Germinal center (tissue), 1 donor: ENCODE measurements at places on chromosomes 5 and 9.

- DNase-seq: no peak
These were observed 2.6 kb upstream of the LCN2 start for GRCh38 chr9:128146591-128147120.

DNA sequence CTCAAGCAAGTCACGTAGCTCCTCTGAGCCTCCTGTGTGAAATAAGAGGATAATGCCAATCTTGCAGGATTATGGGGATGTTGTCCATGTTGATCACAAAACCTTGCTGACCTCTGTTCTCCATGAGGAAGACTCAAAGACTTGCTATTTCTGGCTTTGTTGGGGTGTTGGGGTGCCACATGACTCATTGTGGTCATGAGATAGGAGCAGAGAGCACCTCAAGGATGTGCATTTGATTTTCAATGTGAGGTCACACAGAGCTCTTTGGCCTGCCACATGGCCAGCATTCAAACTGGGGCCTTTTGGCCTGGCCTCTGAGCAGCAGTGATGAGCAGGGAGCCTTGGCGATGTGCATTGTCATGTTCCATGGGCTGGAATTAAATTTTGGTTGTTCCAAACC, 380.3 kb downstream of the GADD45G start:
- DNase-seq: no peak

GRCh38 chr9:79578891-79579290, 7.1 kb downstream of the TLE4 start:
- no peak for DNase-seq

DNA sequence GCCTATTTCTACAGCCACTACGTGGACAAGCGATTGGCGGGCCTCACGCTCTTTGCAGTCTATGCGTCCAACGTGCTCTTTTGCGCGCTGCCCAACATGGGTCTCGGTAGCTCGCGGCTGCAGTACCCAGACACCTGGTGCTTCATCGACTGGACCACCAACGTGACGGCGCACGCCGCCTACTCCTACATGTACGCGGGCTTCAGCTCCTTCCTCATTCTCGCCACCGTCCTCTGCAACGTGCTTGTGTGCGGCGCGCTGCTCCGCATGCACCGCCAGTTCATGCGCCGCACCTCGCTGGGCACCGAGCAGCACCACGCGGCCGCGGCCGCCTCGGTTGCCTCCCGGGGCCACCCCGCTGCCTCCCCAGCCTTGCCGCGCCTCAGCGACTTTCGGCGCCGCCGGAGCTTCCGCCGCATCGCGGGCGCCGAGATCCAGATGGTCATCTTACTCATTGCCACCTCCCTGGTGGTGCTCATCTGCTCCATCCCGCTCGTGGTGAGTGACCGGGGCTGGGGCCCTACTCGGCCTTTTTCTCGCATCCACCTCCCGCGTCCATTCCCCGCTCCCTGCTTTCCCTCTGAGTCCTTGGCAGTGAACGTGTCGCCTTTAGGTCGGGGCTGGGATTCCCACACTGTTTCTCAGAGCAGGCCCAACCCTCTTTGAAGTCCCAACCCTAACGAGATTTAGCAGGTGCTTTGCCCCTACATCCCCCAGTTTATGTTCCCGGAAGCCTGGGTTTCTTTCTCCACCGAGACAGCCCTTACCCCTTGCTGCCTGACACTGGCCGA, 1.8 kb downstream of the PTGER4 start:
- peak; percentile 47 for DNase-seq

- DNase-seq: no peak
These were observed 129.6 kb upstream of the ZNF618 start for GRCh38 chr9:113746486-113746885.

GRCh38 chr9:87515588-87516221, 18.0 kb downstream of the DAPK1 start:
- DNase-seq: no peak

DNA sequence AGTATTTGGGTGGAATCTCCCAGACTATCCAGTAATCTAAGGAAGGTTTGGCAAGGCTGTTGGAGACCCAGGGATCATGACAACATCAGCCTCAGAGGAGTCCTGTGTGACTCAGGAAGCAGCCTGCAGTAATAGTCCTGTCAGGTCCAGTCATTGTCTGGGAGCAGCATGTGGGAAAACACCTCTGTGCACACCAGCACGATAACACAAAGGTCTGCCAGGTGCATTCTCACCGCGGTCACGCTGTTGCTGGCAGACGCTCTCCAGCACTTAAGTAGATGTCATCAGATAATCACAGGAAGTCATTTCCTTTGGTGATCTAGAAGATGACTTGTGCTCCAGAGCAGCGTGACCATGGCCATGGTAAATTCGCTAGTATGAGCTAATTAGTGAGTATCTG, 99.2 kb upstream of the IQGAP2 start:
- DNase-seq: no peak

DNA sequence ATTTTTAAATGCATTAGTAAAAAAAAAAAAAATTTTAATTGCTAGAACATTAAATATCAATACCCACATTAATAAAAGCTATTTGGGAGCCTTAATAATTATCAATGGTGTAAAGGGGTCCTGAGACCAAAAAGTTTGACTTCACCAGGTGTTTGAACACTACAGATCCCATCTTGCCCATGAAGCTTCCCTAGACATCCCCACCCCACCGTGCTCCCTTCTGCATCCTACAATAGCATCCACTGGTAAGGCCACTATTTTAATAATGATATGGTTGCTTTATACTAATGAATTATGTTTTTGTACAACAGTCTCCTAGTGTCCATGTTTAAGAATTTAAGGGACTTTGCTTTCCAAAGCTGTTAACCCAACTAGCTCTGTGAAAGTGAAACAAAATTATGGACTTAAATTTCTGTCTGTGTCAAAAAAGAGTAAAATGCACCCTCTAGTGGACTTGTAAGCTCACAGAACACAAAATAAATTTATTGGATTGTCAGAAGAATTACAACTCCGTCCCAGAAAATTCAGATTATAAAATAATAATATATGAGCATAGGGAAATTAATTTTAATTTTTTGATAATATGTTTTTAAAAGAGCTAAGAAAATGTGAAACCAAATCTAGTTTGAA, 76.0 kb downstream of the ARL15 start:
- peak; percentile 11 for DNase-seq

DNA sequence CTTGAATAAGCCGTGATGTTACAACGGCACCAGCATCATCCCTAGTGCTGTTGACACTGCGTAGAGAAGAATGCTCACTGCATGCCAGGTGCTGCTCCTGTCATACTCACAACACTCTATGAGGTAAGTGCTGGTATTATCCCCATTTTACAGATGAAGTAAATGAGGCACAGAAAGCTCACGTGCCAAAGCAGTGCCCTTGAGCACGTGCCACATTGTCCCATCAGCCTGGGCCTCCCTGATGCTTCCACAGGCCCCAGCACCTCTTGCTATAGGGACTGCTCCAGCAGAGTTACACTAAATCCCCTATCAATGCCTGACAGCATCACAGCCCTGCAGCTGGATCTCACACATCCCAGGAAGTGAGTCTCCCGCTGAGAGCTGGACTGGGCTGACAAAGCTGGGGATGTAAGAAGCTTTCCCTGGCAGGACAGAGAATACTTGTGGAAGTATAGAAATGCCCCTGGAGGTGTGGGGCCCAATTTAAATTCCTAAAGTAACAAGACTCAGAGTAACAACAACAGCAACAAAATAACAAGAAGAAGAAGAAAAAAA, 216.1 kb downstream of the FSTL4 start:
- DNase-seq: no peak

GRCh38 chr5:87300176-87300575, 32.5 kb downstream of the RASA1 start:
- no peak for DNase-seq

DNA sequence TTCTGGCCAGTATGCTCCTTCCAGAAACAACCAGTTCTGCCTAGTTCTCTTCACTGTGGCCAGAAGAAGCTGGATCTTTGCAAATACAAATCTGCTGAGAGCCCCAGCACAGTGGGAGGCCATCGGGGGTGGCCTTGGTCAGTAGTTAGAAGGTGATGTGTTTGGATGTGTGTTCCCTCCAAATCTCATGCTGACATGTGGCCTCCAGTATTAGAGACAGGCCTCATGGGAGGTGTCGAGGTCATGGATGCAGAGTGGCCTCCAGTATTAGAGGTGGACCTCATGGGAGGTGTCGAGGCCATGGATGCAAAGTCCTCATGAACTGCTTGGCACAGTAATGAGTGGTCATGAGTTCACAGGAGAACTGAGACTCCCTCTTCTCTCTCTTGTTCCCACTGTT, 7.6 kb upstream of the IRX2 start:
- no peak for DNase-seq

DNA sequence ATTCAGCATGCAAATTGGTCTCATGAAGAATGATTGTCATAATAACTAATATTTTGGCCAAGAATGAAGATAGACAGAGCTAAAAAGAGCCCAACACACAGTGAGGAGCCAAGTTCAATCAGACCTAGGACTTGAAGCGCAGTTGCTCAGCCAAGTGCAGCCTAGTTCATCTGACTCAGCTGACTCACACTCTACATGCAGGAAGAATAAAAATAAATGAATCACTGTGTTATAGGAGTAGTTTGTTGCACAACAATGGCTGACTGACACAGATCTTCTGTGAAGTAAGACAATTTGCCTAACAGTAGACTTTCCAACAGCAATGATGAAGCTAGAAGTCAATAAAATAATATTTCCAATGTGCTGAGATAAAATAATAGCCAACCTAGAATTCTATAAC, 261.5 kb downstream of the CEMIP2 start:
- DNase-seq: no peak

GRCh38 chr9:110224583-110224982, 16.6 kb upstream of the C9orf152 start:
- no peak for DNase-seq

GRCh38 chr5:37774912-37775483, 64.8 kb downstream of the GDNF start:
- DNase-seq: no peak

- no peak for DNase-seq
These were observed 23.0 kb upstream of the CEP78 start for GRCh38 chr9:78212868-78213267.

DNA sequence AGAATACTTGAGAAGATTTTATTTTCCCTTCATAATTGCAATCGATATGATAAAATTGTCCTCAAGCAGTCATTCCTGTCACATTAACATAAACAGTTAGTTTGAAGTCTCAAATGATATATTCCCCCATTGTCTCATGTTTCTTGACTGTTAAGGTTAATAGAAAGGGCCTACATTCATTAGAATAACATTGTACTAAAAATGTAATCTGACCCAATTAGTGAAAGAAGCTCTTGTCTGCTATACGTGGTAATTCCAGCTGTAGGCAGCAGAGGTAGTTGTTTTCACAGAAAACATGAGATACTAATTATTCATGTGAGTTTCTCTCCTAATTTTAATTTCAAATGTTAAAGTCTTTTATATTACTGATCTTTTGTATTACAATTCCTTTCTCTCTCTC, 25.9 kb upstream of the AP3B1 start:
- peak; percentile 11 for DNase-seq

DNA sequence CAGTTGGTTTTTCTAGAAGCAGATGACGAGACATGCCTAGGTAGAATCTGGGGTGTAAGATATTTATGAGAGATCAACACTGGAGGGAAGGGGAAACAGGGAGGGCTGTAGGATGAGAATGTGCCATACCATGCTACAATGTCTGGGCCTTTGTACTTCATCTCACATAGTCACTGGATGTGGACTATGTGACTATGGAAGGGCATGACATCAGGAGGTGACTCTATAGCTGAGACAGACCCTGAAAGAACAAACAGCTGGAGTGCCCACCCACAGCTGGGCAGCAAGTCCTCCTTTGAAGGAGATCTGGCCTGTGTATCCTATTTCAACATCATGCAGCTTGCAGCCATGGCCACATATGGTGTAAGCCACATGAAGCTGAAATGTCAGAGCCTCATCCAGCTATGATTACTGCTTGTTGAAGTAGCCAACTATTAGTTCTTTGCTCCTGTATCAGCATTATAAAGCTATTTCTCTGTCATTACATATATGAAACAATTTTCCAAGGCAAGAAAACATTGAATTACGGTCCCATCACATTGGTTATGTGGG, 46.2 kb upstream of the KIF2A start:
- no peak for DNase-seq

DNA sequence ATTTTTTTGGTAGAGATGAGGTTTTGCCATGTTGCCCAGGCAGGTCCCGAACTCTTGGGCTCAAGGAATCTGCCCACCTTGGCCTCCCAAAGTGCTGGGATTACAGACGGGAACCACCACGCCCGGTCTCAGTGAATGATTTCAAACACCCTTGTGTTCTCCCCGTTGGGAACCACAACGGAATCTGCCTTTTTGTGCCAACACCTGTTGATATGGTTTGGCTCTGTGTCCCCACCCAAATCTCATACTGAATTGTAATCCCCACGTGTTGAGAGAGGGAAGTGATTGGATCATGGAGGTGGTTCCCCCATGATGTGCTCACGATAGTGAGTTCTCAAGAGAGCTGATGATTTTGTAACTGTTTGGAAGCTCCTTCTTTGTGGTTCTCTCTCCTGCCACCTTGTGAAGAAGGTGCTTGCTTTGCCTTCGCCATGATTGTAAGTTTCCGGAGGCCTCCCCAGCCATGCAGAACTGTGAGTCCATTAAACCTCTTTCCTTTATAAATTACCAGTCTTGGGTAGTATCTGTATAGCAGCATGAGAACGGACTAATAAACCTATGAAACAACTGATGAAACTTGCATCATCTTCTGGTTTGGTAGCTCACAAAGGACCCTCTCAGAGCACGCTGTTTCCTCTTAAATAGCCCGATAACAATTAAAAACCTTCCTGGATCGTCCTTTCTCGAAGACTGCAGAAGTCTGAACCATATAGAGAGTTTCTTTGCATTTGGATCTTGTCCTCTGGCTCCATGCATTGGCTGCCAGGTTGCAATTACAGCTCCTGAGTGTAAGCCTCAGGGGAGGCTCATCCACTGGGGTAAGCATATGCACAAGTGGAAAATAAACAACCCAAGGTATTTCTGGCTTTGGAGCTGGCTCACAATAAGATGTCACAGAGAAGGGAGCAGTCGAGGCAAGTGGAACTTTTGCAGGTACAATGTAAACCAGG, 91.5 kb downstream of the SPRY4 start:
- DNase-seq: no peak

DNA sequence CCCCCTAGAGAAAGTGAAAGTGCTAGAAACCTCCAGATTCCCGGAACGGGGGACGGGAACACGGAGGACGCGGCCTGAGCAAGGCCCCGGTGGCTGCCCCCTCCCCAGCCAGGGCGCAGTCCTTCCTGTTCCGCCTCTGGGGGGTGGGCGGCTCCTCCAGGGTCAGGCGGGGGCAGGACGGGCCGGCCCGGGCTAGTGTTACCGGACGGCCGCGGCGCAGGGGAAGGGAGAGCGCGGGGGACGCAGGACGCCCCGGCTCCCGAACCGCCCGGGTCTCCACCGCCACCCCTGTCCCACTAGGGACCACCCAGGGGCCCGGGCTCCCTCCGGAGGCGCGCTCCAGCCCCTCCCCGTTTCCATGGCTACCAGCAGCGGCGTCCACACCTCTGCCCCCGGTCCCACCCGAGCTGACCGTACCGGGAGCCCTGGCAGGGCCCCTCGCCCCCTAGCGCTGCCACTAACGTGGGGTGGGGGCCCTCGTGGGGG, 579 bp downstream of the SLC12A7 start:
- no peak for DNase-seq

- DNase-seq: no peak
These were observed 42.7 kb upstream of the RETREG1 start for GRCh38 chr5:16659536-16659935.

- no peak for DNase-seq
These were observed 8.4 kb downstream of the SPEF2 start for GRCh38 chr5:35626108-35626507.

GRCh38 chr5:152649609-152650008, 244.5 kb upstream of the NMUR2 start:
- no peak for DNase-seq

GRCh38 chr5:157390133-157390532, 69.9 kb upstream of the NIPAL4 start:
- DNase-seq: peak; percentile 43

- no peak for DNase-seq
These were observed 106.6 kb downstream of the PALM2AKAP2 start for GRCh38 chr9:109886617-109887016.
